Esophagus mucosa (tissue), 1 donor: ENCODE measurements at places on chromosomes 5 and 9. TPM values are rescaled to one million over a fixed set of nuclear protein-coding genes. Genes with fewer than 3 reads are reported as not detected.

PHF24 gene
- 0.48 TPM for total RNA-seq

TAS2R1 gene
- total RNA-seq, result not detected

ZNF366 gene
- total RNA-seq, result 1.1 TPM

PCDHB13 gene
- total RNA-seq, result 3.4 TPM

PTGER4 gene
- total RNA-seq, result 1.5 TPM

PCDHGB6 gene
- 3.0 TPM for total RNA-seq

- no peak for ATAC-seq
Observed at GRCh38 chr9:14533867-14534640, 159.2 kb downstream of the ZDHHC21 start.

- ATAC-seq, result no peak
Observed at GRCh38 chr5:16700081-16700480, 83.3 kb upstream of the RETREG1 start.

DNA sequence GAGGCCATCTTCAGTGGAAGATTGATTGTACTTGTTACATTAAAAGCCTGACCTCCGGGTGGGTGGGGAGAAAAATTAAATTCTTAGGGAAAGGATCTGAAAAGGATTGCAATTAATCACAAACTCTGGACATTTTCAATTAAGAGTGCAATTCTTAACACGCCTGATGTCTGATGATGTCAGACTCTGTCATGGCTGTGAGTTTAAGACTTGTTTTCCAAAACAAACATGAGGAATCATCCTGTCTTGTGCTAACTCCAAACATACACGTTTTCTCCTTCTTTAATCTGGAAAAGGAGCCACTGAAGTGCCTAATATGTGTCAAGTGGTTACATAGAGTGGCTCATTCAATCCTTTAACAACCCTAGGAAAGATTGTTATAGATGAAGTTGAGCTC is 60.4 kb upstream of the SMIM23 start:
- no peak for ATAC-seq

- no peak for ATAC-seq
Observed at GRCh38 chr5:149313151-149313841, 32.0 kb upstream of the GRPEL2 start.

- ATAC-seq, result peak; percentile 49
Observed at GRCh38 chr9:89522261-89522958, 24.5 kb upstream of the SEMA4D start.

DNA sequence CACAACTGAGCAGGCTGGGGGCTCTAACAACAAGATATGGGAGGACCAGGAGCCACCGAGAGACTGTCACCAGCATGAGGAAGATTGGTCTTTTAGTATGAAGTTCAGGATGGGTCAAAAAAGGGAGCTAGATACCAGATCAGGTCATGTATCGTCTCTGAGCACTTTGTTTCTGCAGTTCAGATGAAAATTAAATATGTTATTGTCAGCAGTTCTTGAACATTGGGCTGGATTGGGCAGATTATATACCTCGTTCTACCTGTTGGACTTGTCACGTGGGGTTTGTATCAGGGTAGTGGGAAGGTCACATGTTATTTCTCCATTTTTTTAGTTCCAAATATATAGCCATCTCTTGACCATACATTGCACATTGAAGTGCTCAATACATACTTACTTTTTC is 47.3 kb downstream of the RCL1 start:
- ATAC-seq, result peak; percentile 46

DNA sequence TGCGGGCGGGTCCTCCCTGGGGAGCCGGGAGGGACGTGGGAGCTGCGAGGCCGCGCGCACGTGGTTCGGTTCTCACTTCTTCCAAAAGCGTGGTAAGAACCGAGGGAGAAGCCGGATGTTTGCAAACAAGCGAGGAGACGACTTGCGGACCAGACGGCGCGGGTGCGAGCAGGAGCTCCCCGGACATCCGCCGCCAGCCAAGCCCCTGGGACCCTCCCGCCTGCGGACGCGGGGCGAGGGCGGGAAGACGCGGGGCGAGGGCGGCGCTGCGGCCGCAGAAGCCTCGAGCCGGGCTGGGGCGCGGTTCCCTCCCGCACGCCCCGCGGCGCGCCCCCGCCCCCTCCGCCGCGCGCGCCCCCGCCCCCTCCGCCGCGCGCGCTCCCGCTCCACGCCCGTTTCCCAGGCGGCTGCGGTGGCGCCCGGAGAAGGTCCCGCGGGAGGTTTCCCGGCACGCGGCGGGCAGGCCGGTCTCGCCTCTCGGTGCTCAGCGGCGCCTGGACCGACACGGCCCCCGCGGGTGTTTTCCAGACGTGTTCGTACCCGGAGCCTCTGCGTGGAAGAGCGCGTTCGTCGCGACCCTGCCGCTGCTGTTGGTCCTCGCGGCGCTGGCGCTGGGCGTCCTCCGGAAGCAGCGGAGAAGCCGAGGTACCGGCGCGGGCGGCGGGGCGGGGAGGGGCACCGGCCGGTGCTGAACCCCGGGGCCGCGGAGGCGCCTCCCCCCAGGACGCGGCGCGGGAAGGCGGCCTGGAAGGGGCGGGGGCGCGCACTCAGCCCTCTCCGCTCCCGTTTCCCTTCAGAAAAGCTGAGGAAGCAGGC is 12.8 kb downstream of the BTNL9 start:
- peak; percentile 14 for ATAC-seq

DNA sequence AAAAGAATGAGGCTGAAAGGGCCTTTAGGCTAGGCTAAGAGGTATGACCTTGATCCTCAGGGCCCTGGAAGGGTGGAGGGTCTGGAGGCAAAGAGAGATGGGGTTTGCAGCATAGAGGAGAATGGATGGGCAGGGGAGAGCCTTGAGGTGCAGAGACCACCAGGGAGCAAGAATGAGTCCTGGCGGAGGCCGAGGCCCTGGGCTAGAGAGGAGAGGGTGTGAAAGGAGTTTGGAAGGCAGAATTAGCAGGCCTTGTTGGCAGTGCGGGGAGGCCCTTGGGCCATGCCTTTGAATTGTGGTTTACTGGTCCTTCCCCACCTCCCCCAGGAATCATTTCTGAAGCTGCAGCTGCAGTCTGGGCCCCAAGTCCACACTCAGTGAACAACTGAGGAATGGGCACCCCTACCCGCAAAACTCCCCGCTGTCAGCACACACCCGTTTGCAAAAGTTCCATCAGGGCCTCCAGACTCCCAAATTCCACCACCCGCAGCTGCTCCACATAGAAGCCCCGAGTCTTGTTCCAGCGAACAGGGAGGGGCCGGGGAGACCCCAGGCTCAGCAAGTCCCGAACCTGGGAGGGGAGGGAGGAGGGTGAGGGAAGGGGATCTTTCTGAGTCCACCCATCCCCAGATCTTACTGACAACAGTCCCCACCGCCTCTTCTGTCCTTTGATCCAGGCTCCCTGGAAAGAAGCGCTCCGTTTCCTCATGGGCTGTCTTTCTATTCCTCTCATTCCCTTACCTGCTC is 2.1 kb downstream of the KIF12 start:
- no peak for ATAC-seq

- no peak for ATAC-seq
Observed at GRCh38 chr9:69036309-69036708, 757 bp downstream of the FXN start.

DNA sequence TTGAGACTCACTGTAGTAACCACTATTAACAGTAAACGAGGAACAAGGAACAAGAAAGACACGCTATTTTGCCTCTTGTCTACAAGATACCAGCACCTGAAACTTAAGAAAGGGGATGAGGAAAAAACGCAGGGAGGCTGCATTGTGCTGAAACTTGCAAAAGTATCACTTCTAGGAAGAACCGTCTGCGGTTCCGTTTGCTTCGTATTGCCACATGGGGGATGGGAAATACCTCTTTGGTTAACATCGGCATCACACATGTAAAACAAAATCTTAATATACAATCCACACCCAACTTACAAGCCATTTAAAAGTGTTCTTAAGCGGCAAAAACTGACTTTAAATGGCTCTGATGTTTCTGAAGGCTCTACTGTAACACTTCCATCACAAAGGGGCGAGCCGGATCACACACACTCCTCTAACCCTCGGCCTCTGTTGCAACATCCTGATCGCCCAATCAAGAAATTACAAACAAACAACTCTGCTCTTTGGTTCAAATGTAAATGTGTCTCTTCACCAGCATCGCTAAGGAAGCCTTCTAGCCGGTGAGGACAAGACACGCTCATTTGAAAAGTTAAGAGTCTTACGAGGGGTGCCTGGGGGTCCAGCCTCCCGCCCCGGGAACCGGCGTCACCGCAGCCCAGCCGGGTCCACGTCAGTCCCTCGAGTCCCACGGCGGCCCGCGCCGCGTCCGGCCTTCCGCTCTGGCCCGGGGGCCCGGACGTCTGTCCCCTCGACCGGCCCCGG is 621 bp downstream of the SEC16A start:
- no peak for ATAC-seq

DNA sequence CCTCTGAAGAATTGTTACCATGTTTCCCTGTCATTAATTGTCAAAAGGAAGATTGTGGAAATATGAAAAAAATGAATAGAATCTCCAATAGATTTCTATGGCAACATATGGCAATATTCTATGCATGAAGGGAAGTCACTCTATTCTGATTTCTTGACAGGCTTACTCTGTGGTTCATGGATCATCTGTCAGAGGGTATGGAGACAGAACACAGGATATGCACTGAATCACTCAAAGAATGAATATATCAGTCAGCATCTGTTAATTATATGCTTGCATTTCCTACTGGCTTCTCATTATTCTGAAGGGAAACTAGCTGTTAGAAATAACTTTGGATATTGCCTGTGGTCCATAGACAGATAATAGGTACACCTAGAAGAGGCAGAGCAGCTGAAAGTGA is 918.9 kb downstream of the DTWD2 start:
- ATAC-seq, result no peak

DNA sequence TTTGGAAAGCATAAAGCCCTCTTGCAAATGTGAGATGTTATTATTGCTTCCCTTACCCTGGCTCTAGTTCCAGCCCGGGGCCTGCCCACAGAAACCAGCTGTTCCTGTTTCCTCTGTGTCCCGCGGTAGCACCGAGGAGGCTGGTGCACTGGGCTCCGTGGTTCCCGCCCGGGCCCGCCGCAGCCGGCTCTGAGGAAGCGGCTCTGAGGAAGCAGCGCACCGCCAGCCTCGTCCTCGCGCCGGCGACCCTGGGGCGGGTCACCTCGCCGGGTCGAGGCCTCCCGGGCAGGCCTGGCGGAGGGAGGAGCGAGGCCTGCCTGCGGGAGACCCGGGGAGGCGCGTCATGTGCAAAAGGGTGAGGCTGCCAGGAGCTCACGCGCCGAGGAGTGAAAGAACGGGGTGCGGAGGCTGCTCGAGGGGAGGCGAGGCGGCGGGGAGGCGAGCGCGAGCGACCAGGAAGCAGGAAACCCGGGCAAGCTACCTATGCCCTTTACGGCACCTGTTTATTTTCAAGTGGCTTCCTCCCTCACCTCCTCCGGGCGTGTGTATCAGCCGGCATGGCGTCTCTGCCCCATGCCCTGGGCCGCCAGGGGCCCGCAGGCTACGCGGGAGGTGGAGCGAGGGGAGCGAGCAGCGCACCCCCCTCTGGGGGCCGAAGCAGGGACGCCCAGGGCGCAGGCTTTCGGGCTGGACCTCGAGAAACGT is 61.3 kb upstream of the MEGF10 start:
- ATAC-seq, result peak; percentile 96

DNA sequence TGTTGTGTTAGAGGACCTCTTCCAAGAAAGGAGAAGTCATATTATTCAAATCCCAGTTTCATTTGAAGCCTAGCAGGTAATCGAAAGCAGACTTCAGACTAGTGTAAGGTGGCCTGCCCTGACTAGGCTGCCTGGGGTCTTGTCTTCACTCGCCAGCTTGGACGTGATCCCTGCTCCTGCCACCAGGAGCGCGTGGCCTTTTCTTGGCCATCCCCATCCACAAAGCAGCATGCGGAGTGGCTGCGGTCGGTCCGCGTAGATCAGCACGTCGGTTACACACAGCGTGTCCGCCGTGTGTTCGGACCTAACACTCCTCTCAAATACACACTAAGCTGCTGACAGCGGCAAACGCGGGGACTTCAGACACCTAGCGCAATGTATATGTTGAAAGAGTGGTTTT is 37.3 kb downstream of the CFAP77 start:
- ATAC-seq, result no peak

DNA sequence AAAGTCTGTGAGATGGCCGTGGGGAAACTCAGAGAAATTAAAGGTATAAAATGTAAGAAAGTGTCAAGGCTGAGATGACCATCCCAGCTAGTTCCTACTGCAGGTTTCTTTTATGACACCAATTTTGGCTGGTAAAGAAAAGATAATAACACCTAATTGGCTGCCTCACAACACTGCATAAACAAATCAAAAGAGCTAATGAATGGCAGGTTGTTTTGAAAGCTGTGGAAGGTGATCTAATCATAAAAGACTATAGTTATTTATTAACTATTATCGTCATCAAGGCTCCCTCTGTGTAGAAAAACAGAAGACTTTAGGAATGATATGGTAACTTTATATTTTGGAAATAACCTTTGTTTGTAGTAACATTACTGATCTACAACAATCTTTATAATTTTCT is 3.5 kb upstream of the SPINK5 start:
- ATAC-seq, result no peak

DNA sequence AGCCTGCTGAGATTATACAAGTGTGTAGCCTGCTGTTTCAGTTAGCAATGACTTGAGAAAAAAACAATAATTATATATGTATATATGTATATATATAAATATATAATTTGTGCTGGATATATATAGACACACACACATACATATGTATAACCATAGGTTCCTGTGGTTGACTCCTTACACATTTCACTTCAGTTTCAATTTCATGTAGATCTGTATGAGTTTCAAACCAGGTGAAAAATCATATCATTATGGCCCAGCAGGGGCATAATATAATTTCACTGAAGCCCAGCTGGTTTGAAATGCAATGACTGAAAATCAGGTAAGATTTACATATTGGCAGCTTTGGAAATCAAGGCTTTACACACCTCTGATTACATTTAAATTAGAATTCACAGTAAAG is 690.4 kb upstream of the CDH18 start:
- no peak for ATAC-seq

GRCh38 chr5:175873088-175873454 is 1.7 kb downstream of the CPLX2 start:
- no peak for ATAC-seq

DNA sequence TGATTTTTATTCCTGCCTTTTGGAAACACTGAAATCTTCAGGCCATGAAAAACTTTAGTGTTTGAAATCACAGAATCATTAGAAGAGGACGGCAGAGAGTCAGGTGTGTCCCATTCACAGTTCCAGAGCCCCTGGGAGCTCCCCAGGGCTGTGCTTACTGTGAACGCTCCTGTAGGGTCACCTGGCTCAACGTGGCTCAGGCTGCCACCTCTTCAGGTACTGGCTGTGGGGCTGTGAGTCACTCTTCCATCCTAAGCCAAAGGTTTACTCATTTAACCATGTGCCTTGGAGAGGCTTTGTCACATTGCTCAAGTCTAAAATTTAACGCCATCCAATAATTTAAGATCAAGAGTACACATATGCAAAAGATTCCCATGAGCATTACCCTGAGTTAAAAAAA is 50.2 kb upstream of the FSTL4 start:
- ATAC-seq, result peak; percentile 96
